ENCODE measurements at places on chromosomes 6 and 20.

- DNase-seq: no peak
These were observed 552.2 kb downstream of the TFAP2A start for GRCh38 chr6:9862603-9863167.

- no peak for DNase-seq
These were observed 379 bp downstream of the CABLES2 start for GRCh38 chr20:62406635-62407176.

DNA sequence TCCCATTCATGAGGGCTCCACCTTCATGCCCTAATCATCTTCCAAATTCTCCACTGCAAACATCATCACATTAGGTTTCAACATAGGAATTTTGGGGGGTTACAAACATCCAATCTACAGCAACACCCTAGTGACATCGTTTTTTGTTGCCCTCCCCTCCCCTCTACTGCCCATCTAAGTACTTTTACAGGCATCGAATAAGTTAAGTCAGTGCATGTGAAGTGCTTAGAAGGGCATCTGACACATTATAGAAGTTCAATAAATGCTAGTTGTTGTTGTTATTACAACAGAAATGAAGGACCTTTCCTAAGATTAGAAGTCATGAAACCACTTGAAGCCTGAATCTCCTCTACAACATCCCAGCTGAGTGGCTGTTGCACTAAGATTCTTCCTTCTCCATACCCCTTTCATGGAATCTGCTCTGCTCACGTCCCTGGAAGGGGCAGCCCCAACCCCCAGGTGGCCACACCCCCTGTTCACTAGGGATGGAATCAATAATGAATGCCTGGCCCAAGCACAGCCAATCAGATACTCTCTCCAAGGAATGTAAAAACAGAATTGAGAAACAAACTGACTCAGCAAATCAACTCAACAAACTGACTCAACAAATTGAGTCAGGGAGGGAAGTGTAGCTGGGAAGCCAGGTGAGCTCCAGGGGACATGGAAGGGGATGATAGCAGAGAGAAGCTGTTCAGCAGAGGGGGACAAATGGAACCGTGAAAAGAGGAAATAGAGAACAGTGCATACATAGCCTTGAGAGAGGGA lies 3.9 kb upstream of the LRP11 start:
- DNase-seq: no peak

GRCh38 chr20:46256293-46256692 lies 52.0 kb downstream of the CDH22 start:
- DNase-seq: no peak

- DNase-seq: no peak
These were observed 2.6 kb downstream of the TFEB start for GRCh38 chr6:41732591-41733359.

- DNase-seq: no peak
These were observed 97.4 kb upstream of the HSF2 start for GRCh38 chr6:122302067-122302466.

All from stimulated activated CD4-positive, alpha-beta T cell treated with anti-CD3 and anti-CD28 coated beads, Interleukin-1b, Interleukin-23, amount 100 ng/mL, for 1 hour (primary cell).